IPS DF 19.7 (cell line): ENCODE measurements at places on chromosomes 11 and 22.

DNA sequence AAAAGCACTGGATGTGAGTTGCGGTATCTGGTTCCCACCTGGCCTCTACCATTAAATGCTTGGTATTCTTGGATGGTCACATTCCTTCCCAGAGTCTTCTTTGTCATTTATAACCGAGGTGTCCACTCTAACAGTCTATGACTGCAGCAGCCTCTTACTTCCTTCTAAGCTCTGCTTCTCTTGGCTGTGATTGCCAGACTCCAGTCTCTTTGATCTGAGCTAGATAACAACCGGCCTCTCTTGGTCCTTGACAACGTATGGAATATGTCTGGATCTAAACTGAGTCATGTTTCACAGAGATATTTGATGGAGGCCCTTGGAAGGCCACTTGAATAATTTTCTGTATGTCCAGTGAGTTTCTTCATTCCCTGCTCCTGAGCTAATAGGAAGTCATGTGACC lies 141.6 kb upstream of the TENM4 start:
- DNase-seq, result no peak

- DNase-seq, result no peak
These were observed 66.7 kb upstream of the CSNK2A3 start for GRCh38 chr11:11419747-11420146.

GRCh38 chr11:95231881-95232605 lies 1.0 kb upstream of the SESN3 start:
- no peak for DNase-seq

DNA sequence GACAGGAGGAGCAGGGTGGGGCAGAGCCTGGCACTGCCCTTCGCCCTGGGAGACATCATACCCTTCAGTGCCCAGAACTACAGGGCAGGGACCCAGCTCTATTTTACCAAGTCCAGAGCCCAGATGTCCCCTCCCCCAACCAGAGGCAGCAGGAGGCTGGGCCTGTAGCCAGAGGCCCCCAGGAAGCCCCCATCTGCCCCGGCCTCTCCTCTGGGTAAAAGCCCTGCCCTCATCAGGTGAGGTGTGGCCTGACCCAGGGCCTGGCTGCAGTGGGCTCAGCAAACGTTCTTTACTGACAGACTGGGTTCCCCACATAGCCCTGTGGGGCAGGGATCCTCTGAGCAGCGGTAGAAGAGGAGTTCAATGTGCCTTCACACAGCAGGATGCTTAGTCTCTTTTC lies 51.8 kb upstream of the SLC22A12 start:
- DNase-seq, result no peak

DNA sequence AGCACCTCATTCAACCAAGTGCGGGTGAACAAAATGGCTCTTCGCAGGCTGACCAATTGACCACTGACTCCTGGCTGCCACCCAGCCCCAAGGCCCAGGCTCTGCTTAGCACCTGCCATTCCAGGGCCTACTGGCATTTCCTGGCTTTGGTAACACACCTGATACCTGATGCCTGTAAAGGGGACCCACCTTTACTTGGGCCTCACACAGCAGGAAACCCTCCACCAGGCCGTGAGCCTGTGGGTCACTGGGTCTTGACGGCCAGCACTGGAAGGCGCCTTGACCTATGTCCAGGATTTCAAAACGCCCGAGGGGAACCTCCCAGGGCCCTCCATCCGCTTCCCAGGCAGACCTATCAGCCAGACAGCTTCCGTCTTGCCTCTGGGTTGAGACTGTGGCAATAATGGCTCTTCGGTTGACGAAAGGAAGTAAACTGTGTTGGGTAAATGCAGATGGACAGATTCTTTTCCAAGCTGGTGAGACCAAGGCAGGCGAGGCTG lies 16.8 kb upstream of the TMEM184B start:
- DNase-seq, result no peak

DNA sequence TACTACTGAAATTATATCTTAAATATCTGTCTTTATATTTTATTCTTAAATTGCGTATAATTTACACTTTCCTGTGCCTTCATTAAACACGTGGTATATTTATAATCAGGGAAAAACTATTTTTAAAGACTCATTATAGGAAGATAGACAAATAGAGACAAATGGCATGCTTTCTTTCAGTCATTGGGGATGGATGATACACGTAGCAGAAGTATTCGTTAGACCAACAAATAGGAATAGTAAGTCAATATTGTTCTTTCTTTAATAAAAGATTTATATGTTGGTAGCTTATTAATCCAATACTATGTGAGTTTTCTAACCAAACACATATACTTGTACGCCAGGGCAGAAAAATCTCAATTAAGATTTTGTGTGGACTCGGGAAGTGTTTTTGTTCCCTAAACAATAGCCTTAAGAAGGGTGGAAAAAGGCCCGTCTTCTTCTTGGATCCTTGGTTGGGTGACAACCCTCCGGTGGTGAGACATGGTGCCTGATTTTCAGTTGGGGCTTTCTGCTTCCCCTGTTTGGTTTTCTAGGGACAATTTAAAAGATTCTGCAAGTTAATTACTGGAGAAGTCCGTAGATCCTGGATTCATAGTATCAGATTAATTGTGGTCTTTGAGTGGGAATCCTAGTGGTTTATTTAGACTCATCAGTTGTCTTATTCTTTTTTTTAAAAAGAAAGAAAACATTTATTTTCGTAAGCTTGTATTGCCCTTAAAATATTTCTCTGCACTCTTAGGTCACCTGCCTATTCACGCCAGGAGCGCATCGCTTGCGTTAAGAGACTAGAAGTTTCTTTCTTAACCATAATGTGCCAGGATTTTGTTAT lies 83.5 kb upstream of the WNT7B start:
- DNase-seq, result no peak

- no peak for DNase-seq
These were observed 615.7 kb downstream of the INSC start for GRCh38 chr11:15730263-15730994.

- no peak for DNase-seq
These were observed 2.5 kb upstream of the LMO2 start for GRCh38 chr11:33894398-33894746.

DNA sequence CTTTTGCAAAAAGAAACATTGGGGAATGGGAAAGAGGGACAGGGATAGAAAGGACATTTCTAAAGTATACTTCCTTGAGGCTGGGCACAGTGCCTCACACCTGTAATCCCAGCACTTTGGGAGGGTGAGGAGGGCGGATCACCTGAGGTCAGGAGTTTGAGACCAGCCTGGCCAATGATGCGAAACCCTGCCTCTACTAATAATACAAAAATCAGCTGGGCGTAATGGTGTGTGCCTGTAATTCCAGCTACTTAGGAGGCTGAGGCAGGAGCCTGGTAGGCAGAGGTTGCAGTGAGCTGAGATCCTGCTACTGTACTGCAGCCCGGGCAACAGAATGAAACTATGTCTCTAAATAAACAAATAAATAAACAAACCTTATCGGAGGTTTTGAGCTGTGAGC lies 16.3 kb upstream of the TEF start:
- no peak for DNase-seq

DNA sequence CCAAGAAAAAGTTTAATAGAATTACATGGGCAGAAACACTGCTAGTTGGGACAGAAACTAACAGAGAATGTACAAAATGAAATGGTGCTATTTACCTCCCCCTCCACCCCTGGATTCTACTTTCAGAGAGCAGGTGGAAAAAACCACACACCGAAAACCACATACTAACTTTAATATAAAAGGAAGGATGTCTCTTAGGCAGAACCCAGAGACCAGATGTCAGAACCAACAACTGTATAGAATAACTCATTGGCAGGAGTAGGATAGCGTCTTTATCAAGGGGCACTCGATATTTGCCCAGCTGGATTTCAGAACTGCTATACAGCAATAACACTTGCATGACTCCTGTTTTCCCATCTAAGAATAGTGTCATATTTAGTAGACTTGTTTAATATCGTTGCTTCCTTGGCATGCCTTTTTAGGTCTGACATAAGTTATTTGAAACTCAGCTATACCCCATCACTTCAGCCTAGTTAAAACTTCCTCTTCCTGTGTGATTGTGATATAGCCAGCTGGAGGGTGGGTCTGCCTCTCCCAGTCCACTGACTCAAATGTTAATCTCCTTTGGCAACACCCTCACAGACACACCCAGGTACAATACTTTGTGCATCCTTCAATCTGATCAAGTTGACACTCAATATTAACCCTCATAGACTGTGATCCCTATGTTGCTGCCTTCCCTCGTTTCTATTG lies 1.2 kb downstream of the SLC22A25 start:
- no peak for DNase-seq

DNA sequence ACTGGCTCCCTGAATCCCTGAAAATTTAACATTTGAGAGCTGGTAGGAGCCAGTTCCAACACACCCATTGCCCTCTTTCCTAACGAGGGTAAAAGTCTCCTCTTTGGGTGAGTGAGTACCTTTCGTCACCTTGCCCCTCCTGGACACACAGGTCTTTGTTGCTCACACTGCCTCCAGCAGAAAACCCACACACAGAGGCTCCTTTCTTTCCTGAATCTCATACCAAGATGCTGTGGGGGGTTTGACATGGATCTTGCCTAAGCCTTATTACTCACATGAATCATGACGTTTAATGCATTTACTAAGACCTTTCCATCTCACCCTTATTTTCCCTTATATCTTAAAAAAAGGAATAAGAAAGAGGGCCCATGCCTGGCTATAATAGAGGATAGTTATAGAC lies 53.0 kb downstream of the PARVA start:
- no peak for DNase-seq

- DNase-seq, result no peak
These were observed 12.7 kb downstream of the BAIAP2L2 start for GRCh38 chr22:38097557-38098409.

DNA sequence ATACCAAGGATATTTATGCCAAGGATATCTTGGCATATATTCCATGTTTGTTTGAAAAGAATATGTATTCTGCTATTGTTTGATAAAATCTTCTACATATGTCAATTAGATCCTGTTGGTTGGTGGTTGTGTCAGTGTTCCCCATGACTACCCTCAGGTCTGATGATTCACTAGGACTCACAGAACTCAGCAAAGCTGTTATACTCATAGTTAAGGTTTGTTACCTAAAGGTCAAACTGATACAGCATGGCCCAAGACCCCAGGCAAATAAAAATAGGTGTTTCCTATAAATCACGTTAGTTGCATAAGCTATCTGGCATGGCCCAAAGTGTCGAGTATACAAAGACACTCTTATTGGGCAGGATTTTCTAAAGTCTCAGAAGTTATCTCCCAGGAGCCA lies 30.2 kb upstream of the B3GNT6 start:
- DNase-seq, result no peak

- DNase-seq, result no peak
These were observed 3.4 kb upstream of the CDC42EP2 start for GRCh38 chr11:65311170-65311678.

DNA sequence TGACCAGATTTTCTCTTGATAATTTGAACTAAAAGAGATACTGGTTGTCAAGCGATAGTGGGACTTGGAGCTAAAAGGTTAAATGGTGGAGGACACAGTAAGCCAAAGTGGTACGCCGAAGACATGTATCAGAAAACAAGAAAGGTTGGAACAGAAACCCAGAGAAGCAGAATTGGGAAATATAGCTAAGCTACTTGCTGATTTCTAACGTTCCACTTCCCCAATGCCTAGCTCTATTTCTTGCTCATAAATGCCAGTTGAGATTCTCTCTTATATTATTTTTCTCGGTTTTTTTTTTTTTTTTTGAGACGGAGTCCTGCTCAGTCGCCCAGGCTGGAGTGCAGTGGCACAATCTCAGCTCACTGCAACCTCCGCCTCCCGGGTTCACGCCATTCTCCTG lies 12.7 kb downstream of the TMEM41B start:
- no peak for DNase-seq

DNA sequence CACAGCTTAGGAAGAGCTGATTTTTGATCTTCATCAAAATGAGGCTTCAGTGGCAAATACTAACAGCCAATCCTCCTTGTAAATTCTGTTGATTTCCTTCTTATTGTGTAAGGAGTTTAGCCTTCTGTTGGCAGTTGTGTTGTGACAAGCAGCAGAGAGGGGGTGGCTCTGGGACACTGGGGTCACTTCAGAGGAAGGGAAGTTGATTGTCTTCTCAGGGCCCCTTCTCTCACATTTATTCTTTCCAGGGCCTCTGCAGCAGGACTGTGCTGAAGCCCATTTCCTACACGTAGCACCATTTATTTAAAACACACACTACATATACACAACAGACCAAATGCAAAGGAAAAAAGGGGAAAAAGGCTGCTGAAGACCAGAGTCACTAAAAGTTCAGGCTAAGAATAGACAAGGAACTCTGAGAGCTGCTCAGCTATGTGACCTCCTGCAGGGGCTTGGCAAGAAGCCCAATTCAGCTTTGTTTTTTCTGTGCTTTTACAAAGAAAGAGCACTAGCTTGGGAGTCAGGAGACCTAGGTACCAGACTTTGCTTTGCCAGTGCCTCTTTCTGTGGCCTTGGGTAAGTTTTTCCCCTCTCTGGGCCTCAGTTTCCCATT lies 28.3 kb upstream of the UPB1 start:
- no peak for DNase-seq

DNA sequence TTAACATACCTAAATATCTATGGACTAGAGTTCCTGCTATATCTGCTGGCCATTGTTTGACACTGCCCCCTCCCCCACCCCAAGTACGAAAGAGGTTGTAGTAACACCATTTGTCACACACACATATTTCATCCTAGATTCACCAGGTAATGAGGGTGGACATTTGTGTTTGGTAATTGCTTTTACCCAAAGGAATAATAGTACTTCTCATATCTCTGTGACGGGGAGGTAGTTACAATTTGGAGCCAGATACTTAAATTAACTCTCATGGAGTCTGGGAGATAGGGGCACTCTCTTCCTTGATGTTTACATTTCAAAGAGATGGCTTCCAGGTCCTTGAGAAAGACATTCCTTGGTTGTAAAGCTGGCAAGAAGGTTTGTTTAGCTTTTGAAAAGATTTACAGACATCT lies 38.7 kb downstream of the REXO2 start:
- peak; percentile 56 for DNase-seq

- no peak for DNase-seq
These were observed 68.0 kb downstream of the RNF169 start for GRCh38 chr11:74816664-74817063.

DNA sequence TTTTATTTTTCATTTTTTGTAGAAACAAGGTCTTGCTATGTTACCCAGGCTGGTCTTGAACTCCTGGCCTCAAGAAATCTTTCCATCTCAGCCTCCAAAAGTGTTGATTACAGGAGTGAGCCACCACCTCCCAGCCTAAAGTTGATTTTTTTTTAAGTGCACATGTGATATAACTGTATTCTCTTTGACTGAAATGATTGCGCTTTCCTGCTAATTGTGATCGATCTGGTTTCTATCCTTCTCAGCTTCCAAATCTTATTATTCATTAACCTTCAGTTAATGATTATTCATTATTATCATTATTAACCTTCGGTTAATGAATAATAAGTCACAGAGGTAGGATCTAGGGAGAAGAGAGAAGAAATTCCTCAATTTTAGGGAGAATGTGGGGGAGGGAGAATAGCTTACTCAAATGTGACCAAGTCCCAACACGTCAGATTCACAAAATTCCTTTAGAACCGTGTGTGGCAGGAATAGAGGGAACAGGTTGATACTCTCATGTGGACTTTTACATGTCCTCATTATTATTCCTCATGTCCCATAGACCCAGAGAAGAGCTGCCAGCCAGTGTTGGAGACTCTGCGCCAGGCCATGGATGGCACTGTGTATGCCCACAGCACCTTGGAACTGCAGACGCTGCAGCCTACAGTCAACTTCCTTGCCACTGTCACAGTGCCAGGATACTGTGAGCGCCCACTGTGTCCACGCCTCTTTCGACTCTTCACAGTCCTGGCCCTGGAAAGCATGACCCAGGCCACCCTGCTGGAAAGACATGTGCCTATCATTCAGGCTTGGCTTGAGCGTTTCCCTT lies 47.1 kb downstream of the RRP8 start:
- DNase-seq, result no peak

- DNase-seq, result peak; percentile 35
These were observed 180.4 kb upstream of the B3GAT1 start for GRCh38 chr11:134592391-134592990.
